ENCODE measurements at places on chromosomes 7 and 10.
A peak's percentile ranks its signal among the peaks of the same experiment; 100 is the strongest.

GRCh38 chr7:1591876-1592275 lies 22.0 kb upstream of the PSMG3 start:
- no peak for DNase-seq

DNA sequence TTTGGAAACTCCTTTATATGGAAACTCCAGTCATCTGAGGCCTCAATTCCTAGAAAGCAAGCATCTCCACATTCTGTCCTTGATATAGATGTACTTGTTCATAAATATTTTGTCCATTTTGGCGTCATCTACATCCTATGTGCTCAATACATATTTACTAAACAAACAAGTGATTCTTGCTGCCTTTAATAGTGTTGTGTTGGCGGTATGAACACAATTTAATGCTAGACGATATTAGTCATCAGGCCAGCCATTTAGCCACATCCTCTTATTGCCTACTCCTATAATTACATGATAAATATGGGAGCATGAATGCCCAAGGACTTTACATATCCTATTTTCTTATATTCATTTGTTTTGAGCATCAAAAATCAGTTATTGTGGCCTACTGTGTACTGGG lies 18.5 kb upstream of the IFRD1 start:
- DNase-seq = no peak

DNA sequence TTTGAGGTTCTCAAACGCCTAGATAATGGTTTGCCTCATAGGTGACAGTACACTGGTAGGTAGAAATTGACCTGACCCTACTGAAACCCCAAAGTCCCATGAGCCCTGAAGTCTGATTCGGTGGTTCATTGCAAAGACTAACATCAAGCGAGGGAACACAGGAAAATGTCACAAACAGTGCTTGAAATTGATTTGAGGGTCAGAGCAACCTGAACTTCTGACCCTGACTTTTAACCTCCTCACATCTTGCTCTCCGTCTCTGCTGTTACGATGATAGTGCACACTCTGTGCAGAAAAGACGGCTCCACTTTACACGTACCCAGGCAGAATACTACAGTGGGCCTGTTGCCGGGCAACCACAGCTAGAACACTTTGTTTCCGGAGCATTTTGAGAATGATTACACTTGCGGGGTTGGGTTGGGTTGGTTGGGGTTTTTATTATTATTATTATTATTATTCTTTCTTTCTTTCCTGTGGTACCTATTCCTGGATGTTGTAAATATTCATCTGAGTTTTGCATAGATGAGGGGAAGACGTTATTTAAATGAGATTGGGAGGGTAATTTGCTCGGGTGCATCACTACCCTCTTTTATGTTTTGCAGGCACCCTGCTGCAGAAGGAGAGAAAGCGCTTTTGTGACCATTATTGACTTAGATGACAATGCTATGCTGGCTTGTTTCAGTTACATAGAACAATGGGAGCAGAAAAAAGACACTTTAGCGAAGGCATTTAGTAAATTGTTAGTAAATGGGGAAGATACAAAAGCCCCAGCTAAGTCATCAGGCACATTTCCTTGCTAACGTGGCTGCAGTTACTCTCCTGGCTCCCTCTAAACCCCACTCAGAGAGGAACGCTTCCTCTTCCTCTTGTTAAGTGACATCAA lies 438.1 kb upstream of the NRP1 start:
- DNase-seq = no peak

- no peak for DNase-seq
Measured at GRCh38 chr10:116848032-116848943, 1.0 kb upstream of the ENO4 start.

GRCh38 chr7:135672560-135673359 lies 10.4 kb downstream of the STMP1 start:
- peak; percentile 56 for DNase-seq

GRCh38 chr7:99782012-99782953 lies 1.7 kb downstream of the CYP3A4 start:
- no peak for DNase-seq

- DNase-seq = no peak
Measured at GRCh38 chr7:44617225-44617890, 10.9 kb downstream of the OGDH start.

DNA sequence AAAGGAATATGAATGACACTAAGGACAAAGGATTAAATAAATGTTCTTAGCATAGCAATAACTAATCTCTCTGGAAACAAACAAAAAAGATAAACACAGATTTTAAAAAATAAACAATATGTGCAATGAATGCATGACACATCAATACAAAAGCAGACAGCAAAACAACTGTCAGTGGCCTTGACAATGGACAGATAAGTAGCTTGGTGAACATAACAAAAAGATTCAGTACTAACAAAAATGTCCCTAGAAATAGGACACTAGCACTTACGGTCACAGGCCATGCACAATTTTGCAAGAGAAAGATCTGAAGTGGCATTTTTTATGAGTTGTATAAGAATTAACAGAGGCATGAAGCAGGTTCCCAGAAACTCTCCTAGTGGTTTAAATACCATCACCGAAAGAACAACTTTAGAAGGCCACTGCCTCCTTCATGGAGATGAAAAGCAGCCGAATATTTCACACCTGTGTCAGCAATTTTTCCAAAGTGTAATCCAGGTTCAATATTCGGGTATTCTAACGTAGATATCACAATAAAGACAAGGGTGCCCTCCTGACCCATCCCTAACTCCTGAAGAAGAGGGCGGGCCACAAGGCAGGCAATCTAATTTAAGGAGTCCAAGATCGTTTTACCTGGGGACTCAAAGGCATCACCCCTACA lies 231.3 kb upstream of the MKLN1 start:
- DNase-seq = no peak

DNA sequence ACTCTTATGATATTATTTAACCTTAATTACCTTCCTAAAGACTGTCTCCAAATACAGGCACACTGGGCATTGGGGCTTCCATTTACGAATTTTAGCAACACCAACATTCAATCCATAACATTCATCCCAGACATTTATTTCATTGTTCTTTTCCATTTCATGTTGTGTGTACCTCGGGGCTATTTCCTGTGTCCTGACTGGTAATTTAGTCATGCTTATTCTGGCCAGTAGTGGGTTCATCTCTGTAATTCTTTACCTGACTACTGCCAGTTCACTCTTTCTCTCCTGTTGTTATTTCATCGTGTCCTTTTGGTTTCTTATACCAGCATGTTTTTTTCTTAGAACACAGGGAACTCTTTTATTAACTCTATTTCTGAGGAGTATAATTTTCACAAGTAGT lies 225.7 kb downstream of the PLXDC2 start:
- DNase-seq = no peak

- no peak for DNase-seq
Measured at GRCh38 chr7:34991938-34992840, 45.1 kb downstream of the DPY19L1 start.

All from NCI-H2107 (cell line).